GM19239 (cell line): ENCODE measurements at places on chromosomes 12 and 14.

- DNase-seq, result no peak
Measured at GRCh38 chr12:115553622-115554021, 723.9 kb downstream of the MED13L start.

GRCh38 chr12:12194206-12194605 is 72.6 kb downstream of the LRP6 start:
- DNase-seq, result no peak

GRCh38 chr12:39574785-39575497 is 44.7 kb downstream of the ABCD2 start:
- no peak for DNase-seq

GRCh38 chr14:104955396-104955770 is 22.8 kb downstream of the AHNAK2 start:
- no peak for DNase-seq

DNA sequence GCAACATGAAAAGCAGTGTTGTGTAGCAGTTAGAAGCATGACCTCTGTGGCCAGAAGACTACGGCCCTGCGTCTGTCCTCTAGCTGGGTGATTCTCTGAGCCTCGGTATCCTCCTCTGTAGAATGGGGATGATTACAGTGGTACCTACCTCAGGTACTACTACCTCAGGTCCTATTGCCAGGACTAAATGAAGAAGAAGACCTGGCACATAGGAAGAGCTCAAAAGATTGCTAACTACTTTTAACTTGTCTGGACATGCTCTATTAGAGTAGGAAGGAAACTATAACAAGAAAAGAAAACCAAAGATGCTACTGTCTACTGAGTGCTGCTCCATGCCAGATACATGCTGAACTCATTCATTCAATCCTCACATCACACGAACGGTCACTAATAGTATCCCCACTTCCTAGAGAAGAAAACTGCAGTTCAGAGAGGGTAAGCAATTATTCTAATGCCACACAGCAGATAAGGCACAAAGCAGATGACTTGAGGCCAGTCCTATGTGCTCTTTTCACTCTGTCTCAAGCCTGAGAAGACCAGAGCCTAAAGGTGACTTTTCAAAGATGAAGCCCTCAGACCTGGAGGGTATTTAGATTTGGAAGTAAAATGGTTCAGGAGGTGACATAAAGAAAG is 108.1 kb upstream of the HIF1A start:
- DNase-seq, result no peak

DNA sequence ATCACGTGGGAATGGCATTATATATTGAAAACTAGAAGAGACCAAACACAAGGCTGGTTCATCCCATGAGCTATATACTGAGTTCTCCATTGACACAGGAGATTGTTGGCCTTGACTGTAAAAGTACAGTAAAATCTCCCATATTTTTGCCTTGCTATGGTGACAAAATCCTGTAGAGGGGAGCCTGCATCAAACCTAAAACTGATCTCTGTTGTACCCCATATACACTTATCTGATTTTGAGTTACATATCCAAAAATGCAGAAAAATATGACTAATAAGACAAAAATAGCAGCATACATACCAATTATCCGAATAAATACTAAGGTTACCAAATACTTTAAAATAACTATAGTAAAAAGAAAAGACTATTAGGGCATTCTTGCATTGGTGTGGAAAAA is 60.4 kb downstream of the TMTC3 start:
- DNase-seq, result no peak

- DNase-seq, result peak; percentile 32
Measured at GRCh38 chr14:89503431-89503996, 86.5 kb upstream of the FOXN3 start.
